ENCODE measurements at places on chromosomes 2 and 18.

- no peak for DNase-seq
Measured at GRCh38 chr2:26989156-26989555, 18.7 kb downstream of the MAPRE3 start.

DNA sequence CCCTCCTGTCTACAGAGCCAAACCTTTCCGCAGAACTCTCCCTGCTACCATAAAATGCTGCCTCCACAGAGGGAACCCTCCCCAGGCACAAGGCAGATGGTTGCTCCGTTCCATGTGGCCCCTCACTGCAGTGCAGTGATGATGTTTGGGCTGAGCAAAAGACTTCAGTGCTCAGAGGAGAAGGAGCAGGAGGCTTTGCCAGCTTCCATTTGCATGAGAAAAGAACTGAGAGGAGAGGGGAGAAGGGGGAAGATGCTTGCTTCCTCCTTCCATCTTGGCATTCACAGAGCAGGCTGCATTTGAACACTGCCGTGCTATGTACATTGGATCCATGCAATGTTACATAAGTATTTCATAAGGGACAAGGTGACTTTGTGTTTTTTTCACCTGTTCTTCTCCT, 46.6 kb upstream of the TMEM200C start:
- no peak for DNase-seq

DNA sequence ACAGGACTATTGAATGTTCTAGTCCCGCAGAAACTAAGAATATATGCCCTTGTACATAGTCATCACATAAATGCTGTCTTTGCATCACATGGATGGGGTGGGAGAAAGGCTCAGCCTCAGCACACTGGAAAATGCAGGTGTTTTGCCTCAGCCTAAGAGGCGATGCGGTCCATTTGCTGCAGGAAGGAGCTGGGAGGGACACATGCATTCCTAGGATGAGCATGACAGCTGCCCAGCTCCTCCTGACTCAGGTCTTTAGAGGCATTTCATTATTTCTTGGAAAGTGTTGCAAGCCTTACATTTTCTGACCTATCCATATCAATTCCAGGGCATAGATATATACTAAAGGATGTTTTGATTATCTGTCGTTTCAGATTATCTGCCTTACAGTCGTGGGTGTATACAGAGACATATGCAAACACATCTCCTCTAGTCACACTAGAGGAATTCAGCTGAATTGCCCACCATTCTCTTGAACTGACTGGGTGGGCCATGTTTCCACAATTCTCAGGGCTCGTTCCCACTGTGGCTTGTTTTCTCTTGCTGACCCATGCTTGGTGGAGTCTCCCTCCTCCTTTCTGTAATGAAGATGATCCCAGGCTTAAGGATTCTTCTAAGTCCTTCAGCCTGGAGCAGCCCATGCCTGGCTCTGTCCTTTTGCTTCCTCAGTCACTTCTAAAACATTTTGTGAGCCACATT, 156.9 kb downstream of the SETBP1 start:
- DNase-seq = no peak

GRCh38 chr2:174669336-174669735, 71.7 kb upstream of the WIPF1 start:
- no peak for DNase-seq
